ENCODE measurements at places on chromosomes 13 and 19.
A peak's percentile ranks its signal among the peaks of the same experiment; 100 is the strongest.

DNA sequence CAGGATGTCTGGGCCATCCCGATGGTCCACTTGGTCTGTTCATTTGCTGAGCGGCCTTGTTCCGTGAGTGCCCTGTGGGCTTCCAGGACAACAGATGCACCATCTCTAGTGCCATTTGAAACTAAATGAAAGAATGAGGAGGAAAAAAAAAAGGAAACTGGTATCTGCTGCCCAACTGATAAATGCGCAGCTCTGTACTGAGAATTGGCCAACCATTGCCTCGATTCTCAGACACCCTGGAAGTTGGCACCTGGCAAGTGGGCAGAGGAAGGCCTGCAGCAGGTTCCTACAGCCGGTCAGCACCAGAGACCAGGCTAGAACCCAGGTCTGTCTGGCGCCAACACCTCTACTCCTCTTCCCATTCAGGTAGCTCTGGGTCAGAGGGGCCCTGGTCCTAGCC, 18.9 kb downstream of the SLC7A1 start:
- DNase-seq: no peak

DNA sequence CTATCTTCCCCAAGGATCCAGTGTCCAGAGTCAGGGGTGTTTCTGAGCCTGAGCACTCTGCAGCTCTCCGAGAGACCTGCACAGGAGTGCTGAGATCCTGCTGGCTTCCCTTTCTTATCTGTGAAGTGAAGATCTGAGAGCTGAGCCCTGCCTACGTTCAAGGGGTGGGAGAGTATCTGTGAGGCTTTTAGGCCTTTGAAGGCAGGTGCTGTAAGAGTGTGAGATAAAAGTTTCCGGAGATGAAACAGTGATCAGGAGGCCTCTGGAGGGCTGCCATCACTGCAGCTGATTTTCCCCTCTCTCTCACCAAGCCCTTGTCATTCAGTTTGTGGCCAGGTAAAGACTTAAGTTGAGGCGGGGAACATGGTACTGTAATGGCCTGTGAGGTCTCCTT, 83.1 kb downstream of the AKAP11 start:
- no peak for DNase-seq

DNA sequence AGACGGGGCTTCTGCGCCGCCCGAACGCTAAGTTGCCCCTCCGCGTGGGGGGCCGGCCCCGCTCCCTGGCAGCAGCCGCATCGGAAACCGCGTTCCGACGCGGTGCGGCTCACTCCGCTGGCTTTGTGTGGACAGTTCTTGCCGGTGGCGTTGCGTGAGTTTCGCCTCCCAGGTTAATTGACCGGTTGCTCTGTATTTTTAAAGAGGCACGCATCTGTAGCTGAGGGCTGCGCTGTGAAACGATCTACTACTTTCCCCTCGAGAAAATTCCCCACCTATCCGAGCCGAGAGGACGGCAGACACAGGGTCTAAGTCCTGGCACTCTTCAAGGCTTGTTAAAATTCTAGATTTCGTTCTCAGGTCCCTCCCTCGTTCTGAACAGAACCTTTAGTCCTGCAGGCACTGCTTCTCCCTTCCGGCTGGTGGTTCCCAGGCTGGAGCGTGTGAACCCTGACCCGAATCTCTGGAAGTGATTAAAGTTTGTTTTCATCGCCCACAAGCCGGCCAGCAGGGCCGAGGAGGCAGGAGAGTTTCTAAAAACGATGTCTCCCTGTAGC, 933 bp downstream of the ARHGEF7 start:
- DNase-seq: peak; percentile 14

- no peak for DNase-seq
Observed at GRCh38 chr13:26660185-26660584, 100.4 kb downstream of the GPR12 start.

DNA sequence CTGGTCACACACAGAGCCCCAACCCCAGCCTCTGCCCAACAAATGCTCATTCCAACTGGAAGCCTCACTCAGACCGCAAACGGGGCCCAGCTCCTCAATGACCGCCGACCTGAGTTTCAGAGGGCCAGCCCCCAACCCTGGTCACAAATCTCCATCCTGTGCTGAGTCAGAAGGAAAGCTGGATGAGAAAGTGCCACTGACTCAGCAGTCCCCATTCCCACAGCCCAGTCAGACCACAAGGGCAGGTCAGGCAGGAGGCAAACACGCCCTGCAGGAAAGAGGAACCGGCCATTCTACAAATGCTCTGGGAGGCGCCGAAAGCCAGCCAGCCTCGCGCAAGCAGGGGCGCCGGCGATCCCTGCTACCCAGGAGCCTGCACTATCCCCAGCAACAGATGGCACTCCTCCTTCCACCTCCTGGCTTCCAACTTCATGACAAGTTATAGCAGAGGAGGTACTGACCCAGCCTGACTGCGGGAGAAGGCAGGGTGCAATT, 14.1 kb upstream of the PRKD2 start:
- DNase-seq: peak; percentile 90

Measured in A172 (cell line).